ENCODE measurements at places on chromosomes 3 and 15.

DNA sequence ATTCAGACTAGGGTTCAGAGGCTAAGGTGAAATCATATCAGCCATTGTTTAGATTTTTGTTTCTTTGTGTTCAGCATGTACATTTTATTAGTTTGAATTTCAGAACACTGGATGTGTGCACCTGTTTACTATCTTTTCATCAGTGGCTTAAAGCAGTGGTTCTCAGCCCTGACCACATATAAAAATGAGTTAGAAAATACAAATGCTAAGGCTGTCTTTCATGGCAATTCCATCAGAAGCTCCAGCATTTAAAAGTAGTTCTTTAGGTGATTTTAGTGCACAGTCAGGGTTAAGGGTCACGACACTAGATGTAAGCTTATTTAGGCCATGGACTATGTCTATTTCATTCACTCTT, 213.5 kb downstream of the NECTIN3 start:
- DNase-seq = no peak

DNA sequence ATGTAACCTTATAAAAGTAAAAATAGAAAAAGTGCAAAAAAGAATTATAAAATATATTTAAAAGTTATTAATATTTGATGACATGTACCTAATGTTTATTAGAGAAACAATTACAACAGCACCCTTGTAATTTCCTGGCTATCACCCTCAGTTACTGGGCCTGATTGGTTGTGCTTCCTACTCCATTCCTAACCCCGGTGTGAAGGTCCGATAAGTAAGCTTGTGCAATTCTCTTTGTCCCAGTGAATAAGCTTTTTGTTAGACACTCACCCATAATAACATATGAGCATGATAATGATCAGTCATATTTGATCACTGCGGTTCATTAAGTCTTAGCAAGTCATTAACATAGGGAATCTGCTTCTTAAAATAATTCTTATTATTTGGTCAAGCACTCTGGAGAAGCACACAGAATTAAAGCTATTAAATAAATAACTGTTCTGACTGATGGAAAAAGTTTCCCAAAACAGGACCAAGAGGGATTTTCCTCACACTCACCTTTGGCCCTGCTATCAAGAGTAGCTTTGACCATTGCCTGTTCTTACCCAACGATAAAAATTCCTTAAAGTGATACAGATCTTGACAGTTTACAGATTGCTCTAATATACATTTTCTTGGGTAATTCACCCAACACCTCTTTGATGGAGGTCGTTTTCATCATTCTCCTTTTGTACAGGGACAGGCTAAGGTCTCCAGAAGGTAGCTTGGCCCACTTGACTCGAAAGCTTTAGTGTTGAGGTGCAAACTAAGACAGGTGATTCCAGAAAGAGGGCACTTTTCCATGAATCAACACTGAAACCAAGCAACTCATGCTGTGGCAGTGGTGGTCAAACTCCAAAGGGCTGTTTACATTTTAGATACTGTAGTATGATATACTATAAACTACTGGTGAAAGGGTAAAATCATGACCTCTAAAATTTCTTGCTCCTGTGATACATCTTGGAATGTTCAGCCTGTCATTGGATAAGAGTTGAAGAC, 543.0 kb upstream of the KCNMB2 start:
- DNase-seq = no peak

DNA sequence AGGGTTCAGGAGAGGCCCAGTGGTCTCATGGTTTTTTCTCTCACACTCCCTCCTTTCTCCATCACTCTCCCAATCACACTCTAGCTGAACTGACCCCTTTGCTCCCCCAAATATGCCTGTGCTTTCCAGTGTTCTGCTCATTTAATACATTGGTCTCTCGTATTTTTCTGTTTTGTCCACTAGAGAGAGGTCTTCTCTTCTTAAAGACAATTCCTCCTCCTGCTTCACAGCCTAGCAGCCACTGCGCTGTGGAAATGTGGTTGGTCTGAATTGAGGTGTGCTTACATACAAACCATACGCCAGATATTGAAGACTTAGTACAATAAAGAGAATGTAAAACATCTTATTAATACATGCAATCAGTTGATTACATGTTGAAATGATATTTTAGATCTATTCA, 60.6 kb upstream of the XCR1 start:
- DNase-seq = peak; percentile 38

- DNase-seq = no peak
These were observed 40.3 kb downstream of the RGMA start for GRCh38 chr15:93048759-93049161.

DNA sequence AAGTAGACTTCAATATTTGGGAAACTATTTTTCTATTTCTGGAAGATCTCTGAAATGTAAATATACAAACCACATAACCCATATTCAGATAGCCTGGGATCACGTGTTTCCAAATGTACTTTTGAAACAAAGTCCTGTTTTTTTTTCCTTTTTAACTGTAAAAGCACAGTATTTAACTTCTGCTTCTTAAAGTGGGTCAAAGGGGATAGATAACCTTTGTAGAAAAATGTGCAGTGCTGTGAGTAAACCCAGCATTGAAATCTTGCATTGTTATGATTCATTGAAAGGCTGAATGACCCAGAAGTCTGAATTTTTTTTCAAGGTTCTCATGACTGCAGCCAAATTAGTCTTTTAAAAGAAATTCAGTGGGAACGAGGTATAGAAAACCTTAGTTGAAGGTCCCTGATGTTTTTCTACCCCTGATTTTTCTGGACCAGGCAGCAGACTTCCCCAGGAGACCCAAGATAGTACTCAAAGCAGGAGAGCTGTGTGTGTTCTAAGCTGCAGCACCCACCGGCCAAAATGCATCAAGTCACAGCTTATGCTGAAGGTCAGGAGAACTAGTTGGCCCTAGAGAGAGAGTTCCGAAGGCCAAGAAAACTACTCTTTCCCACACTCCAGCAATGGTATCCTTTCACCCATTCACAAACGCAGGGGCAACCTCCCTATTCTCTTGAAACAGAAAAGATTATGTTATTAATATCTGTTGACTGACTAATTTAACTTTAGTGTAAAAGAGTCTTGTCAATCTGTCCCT, 43.6 kb upstream of the APH1B start:
- DNase-seq = peak; percentile 62

- peak; percentile 61 for DNase-seq
These were observed 7.3 kb upstream of the LEKR1 start for GRCh38 chr3:156818890-156819289.

- no peak for DNase-seq
These were observed 3.5 kb downstream of the SIDT1 start for GRCh38 chr3:113535898-113536297.

GRCh38 chr3:22795917-22796316, 407.2 kb upstream of the UBE2E2 start:
- DNase-seq = no peak

DNA sequence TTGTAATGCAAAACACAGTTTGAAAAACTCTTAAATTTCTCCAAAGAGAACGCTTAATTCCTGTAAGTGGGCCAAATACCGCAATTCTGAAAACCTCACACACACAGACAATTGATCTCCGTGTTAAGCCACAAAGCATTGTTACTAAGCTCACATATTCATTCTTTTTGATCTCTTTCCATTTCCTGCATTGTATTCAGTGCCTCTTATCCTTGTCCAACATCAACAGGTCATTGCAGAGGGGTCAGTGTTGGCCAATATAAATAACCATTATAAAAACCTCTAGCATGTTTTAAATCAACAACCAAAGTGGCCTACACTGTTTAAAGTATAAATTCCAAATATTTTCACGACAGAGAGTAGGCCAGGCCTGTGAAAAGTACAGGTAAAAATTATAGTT, 171.1 kb downstream of the PDZRN3 start:
- DNase-seq = peak; percentile 44

DNA sequence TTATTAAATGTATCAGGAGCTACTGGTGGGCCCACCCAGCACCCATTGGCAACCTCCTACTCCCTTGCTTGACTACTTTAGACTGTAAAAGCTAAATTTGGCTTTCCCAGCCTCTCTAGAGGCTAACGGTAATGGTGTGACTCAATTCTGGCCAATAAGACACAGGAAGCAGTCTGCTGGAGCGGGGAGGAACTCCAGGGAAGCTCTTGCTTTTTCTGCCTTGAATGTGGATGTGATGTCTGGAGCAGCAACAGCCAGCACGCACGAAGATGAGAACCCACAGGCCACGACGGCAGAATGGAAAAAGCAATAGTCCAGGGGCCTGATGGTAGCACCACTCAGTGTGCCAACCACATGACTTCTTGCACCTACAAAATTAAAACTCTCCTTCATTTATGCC, 39.9 kb downstream of the RAB6B start:
- no peak for DNase-seq

DNA sequence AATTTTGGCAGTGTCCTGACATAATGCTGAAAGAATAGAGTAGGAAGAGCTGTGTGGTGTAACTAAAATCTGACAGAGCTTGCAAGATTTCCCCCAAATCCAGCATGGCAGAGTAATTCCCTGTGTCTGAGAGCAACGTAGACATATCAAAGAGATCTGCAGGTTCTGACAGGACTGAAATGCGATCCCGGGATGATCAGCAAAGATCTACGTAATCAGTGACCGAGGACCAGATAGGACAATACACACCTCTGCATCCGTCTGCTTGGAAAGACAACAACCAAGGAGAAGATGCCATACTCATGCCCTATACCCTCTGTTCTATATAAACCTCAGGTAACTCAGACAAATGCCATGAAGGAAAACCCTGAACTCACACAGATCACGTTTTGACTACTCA, 26.6 kb upstream of the SYNPR start:
- DNase-seq = no peak

DNA sequence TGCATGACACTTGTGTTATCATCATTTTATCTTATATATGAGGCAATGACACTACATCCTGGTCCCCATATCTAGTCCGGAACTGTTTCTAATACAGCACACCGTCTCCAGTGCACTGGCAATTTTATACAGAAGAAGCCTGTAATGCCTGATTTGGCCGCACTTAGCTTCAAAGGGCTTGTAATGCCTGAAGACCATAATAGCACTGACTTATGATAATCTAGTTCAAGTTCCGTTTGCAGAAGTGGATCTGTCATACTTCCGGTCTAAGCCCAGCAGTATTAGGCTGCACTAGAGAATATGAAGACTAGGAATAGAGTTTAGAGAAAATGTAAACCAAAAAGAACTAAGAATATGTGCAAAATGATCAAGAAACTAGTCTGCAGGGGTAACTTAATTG, 1.3 kb downstream of the BNIP2 start:
- DNase-seq = peak; percentile 50

- no peak for DNase-seq
These were observed 229.1 kb downstream of the CHST2 start for GRCh38 chr3:143348486-143349327.

- no peak for DNase-seq
These were observed 276.1 kb upstream of the GOLIM4 start for GRCh38 chr3:168371846-168372245.

- DNase-seq = no peak
These were observed 56.1 kb upstream of the CACNA2D3 start for GRCh38 chr3:54066253-54066652.

DNA sequence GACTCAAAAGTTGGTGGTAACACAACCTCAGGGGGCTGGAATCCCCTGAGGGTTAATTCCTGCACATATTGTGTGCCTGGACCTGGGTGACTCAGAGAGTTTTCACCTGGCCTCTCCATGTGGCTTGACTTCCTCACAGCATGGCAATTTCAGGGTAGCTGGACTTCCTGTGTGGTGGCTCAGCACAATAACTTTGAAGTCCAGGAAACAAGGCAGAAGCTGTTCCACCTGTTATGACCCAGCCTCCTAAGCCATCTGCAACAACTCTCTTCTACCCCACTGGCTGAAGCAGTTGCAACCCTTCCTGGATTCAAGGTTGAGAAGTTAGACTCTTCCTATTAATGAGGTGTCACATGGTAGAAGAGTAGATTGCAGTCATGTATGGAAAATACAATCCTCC, 58.4 kb downstream of the EDEM1 start:
- DNase-seq = no peak

GRCh38 chr3:97138914-97139541, 324.6 kb downstream of the EPHA6 start:
- DNase-seq = no peak

DNA sequence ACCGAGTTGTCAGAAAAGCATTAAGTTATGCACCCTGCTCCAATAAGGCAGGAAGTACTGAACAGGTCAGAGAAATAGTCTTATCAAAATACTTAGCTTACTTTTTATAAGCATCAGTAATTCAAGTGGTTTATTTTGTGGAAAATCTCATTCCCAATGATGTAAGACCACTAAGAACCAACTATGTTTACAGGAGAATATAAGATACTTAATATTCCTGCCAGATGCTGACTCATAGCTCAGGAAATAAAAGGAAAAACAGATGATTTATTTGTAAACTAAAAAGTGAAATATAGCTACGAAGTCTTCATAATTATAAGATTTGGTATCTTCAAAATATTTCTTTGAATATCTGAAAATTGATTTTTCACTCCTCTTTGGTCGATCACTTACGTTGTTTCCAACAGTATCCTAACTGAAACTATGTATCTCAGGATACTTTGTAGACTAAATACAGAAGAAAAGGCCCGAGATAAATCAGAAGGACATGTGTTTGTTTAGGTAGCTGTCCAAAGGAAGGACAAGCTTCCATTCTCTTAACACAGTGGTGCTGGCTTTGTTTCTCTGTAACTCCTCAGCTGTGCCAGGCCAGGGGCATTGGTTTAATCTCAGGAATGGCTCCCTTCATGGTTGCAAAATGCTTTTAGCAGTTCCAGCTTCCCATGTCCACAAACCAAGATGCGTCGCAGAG, 295.8 kb downstream of the GBE1 start:
- peak; percentile 28 for DNase-seq

GRCh38 chr3:197165890-197166289, 132.5 kb downstream of the DLG1 start:
- DNase-seq = no peak

- peak; percentile 31 for DNase-seq
These were observed 21.2 kb downstream of the ZDHHC23 start for GRCh38 chr3:113968986-113969385.

DNA sequence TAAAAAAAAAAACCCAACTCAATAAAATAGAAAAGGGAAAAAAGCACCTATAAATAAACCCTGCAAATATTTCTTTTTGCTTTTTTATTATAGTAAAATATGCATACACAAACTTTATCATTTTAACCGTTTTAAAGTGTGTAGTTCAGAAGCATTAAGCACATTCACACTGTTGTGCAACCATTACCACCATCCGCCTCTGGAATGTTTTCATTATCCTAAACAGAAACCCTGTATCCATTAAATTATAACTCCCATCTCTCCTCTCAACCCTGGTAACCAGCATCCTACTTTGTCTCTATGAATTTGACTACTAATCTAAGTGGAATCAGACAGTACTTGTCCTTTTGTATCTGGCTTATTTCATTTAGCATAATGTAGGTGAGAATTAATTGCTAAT, 15.0 kb downstream of the CDCP1 start:
- no peak for DNase-seq

- peak; percentile 53 for DNase-seq
These were observed at the start of gene MAPKAPK3 for GRCh38 chr3:50617096-50617791. MAPKAPK3 (plus strand) TSS chr3:50617151; CDS start chr3:50617566, 415 bp downstream.
